ENCODE measurements at places on chromosomes 16 and 17. TPM values are rescaled to one million over a fixed set of nuclear protein-coding genes. Genes with fewer than 3 reads are reported as not detected.
A peak's percentile ranks its signal among the peaks of the same experiment; 100 is the strongest.

DNA sequence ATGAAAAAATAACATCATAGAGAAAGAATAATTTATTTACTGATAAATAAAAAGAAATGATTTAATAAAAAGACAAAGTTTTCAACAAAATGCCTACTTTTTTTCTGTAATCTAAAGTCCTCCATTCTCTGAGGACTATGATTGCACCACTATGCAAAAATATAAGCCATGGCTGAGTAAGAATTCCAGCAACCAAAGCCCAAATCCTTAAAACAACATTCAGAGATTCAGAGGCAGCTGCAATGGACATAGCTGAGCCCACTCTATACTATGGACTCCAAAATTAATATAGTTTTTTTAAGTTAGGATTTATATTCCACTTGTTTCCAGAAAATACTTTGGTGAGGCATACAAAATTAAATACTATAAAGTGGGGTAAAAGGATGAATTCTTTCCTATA is 169.5 kb upstream of the C17orf78 start:
- no peak for DNase-seq
- H3K4me3 ChIP-seq = no peak overlapping the region
- no peak overlapping the region for H3K27ac ChIP-seq

DNA sequence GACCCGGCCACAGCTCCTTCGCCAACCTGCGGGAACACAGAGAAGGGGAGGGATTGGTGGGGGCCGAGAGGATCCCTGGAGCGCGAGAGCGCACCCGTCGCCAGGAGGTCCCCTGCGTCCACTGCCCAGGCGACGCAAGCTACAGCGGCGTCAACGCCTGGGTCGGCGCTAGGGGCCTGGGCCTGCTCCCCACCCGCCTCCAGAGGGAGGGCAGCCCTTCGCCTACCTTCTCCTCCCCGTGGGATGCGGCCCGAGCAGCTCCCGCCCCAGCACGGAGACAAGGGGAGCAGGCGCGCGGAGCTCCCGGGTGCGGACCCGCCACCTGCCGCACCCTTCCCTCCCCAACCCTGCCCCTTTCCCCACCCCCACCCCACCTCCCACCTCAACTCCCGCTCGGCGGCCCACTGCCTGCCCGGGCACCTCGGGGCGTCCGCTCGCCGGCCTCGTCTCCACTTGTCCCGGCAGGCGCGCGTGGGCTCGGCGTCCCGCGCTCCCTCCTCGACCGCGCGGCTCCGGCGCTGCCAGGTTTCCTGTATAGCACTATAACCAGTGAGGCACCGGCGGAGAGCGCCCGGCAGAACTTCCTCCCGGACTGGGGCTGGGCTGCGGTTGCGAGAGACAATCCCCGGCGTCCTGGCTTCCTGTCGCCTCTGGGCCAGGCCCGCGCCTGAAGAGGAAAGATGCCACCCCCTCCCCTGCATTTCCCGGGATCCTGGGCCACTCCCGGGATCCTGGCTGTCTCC is 119.1 kb upstream of the SMURF2 start:
- no peak for DNase-seq
- no peaks in the 10 kb centered on the region for H3K27me3 ChIP-seq
- H3K4me3 ChIP-seq = no peak overlapping the region

Gene GRB7
- total RNA-seq = 21.2 TPM

Gene KREMEN2
- total RNA-seq = 3.6 TPM

Gene NPB
- 0.07 TPM for total RNA-seq

DNA sequence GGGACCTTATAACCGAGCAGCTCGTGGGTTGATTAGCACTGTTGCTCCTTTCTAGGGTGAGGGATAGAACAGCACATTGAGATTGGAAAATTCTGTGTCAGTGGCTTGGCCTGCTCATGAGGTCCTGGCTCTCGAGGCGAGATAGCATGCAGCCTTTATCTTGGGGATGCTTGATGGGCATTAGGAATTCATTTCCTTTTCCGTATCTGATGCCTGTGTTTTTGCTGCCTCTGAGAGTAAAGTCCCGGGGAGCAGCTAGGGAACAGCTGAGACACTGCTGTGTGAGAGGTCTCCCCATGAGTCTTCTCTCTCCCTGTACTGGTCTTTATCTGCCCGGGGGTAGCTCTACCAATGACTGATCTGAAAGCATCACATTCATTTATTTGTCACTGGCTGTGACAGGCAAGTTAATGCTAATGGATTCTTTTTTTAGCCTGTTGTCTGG is 14.5 kb downstream of the MSI2 start:
- no peak overlapping the region for H3K27ac ChIP-seq
- DNase-seq = no peak
- H3K4me1 ChIP-seq = no peaks in the 10 kb centered on the region

DNA sequence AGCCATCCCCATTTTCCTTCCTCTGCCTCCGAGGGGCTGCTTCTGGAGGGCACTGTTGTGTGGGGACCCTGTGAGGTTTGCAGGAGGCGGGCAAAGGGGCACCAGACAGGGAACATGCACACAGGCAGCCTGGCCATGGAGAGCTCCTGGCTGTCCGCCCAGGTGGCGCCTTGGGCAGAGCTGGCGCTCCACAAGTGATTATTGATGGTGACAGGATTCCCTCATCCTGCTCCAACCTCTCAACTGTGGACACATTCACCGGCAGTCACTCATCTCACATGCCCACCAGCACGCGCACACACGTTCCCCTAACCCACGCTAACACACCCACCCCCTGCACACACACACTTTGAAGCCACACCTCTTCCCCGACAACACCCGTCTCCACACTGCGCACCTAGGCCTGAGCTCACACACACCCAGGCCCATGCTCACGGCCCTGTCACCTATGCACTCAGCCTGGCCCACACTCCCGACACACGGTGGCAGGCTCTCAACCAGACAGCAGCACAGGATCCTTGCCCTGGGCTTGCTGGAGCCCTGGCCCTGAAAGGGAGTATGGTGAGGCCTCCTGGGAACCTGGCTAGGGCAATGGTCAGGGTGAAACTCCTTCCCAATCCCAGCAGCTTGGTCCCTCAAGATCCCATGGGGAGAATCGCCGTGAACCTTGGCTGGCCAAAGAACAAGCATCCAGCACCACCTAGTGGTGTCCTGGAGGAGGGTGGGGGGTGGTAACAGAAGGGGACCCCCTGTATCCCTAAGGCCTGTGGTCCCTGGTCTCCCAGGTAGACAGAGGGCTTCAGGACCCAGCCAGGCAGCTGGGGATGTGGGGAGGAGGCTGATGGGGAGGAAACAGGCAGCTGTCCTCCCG is 3.6 kb downstream of the PNMT start:
- H3K27ac ChIP-seq = no peak overlapping the region
- peaks cover 15% of the 10 kb centered on the region for H3K4me1 ChIP-seq
- H3K4me3 ChIP-seq = no peak overlapping the region

GRCh38 chr17:28133562-28133970 is 91.1 kb downstream of the NLK start:
- no peaks in the 10 kb centered on the region for H3K27me3 ChIP-seq
- no peaks in the 10 kb centered on the region for H3K36me3 ChIP-seq
- peak; percentile 66 for DNase-seq
- H3K4me3 ChIP-seq = no peak overlapping the region
- H3K4me1 ChIP-seq = peaks cover 12% of the 10 kb centered on the region

DNA sequence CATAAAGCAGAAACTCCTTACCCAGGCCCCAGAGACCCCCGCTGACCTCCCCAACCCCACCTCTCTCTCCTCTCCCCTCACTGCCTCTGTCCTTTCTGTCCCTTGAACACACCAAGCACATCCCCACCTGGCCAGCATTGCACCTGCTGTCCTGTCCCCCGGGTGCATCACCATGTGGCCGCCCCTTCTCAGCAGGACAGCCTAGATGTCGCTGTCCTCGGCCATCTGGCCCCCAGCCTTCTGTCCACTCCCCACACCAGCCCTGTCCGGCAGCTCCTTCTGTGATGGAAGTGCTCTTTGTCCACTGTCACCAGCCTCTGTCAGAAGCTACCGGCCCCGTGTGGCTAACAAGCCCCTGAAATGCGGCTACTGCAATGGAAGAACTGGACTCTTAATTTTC is 12.3 kb upstream of the MPRIP start:
- peaks cover 57% of the 10 kb centered on the region for H3K4me1 ChIP-seq
- no peak for DNase-seq
- H3K4me3 ChIP-seq = no peak overlapping the region
- no peaks in the 10 kb centered on the region for H3K27me3 ChIP-seq
- H3K27ac ChIP-seq = peak overlapping the region; percentile 13

DNA sequence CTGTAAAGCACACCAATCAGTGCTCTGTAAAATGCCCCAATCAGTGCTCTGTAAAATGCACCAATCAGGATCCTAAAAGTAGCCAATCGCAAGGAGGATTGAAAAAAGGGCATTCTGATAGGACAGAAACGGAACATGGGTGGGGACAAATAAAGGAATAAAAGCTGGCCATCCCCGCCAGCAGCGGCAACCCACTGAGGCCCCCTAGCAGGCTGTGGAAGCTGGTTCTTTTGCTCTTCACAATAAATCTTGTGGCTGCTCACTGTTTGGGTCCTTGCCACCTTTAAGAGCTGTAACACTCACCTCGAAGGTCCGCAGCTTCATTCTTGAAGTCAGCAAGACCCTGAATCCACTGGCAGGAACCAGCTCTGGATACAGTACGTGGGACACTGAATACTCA is 162.4 kb upstream of the TBX2 start:
- no peaks in the 10 kb centered on the region for H3K27me3 ChIP-seq
- no peak for DNase-seq
- no peaks in the 10 kb centered on the region for H3K4me1 ChIP-seq
- H3K27ac ChIP-seq = no peak overlapping the region

GRCh38 chr17:11999696-12000095 is 2.4 kb upstream of the ZNF18 start:
- H3K4me1 ChIP-seq = peaks cover 12% of the 10 kb centered on the region
- H3K36me3 ChIP-seq = no peaks in the 10 kb centered on the region
- H3K27me3 ChIP-seq = no peaks in the 10 kb centered on the region
- no peak overlapping the region for H3K4me3 ChIP-seq

- DNase-seq = no peak
- H3K4me1 ChIP-seq = no peaks in the 10 kb centered on the region
These were observed 14.9 kb downstream of the DHX38 start for GRCh38 chr16:72108353-72109102.

GRCh38 chr17:41583137-41584127 is 3.3 kb downstream of the KRT14 start:
- H3K4me1 ChIP-seq = peaks cover 21% of the 10 kb centered on the region
- no peak overlapping the region for H3K27ac ChIP-seq
- no peaks in the 10 kb centered on the region for H3K36me3 ChIP-seq

- H3K4me1 ChIP-seq = peaks cover 14% of the 10 kb centered on the region
- no peak overlapping the region for H3K27ac ChIP-seq
- no peak overlapping the region for H3K4me3 ChIP-seq
- DNase-seq = no peak
- H3K27me3 ChIP-seq = no peaks in the 10 kb centered on the region
These were observed 29.5 kb downstream of the PSMD12 start for GRCh38 chr17:67336859-67337258.

DNA sequence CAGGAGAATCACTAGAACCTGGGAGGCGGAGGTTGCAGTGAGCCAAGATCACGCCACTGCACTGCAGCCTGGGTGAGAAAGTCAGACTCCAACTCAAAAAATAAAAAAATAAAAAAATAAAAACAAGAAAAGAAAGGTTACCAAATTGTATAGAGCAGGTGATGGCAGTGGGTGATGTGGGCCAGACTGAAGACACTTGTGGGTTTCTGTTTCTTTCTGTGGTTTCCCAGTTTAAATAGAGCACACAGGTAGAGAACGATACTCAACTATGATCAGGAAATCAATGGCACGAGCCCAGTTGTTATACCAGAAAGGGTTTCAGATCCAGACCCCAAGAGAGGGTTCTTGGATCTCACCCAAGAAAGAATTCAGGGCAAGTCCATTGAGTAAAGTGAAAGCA is 32.6 kb downstream of the NUBP1 start:
- H3K4me3 ChIP-seq = no peak overlapping the region
- no peak for DNase-seq

- DNase-seq = no peak
- H3K27me3 ChIP-seq = no peaks in the 10 kb centered on the region
These were observed 44.4 kb downstream of the EEF2K start for GRCh38 chr16:22250522-22250921.

Gene SMG6
- total RNA-seq = 20.4 TPM

Gene IL4R
- total RNA-seq = 32.1 TPM

DNA sequence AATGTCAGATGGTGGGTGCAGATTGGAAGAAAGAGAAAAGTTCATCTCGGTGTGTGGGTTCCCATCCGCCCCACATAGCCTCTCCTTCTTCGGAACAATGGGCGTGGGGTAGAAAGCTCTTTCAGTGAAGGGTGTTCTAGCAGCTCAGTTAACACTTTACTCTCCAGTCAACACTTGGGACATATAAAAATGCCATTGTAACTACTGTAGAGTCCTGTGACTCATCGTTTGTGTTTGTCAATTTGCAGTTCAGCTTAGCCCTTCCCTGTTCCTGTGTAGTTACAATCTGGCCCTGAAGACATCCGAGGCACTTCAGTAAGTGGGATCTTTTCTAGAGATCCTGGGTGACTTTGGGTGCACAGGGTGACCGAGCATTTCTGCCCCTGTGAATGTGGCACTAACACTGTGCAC is 11.5 kb upstream of the CLEC18C start:
- H3K27ac ChIP-seq = peak overlapping the region; percentile 30
- H3K4me1 ChIP-seq = peaks cover 15% of the 10 kb centered on the region
- no peaks in the 10 kb centered on the region for H3K27me3 ChIP-seq
- H3K36me3 ChIP-seq = peaks cover 10% of the 10 kb centered on the region
- peak; percentile 90 for DNase-seq
- H3K4me3 ChIP-seq = peak overlapping the region; percentile 7

GRCh38 chr17:83090444-83091256 is 11.2 kb downstream of the METRNL start:
- no peak overlapping the region for H3K4me3 ChIP-seq
- no peak for DNase-seq
- no peaks in the 10 kb centered on the region for H3K27me3 ChIP-seq
- H3K36me3 ChIP-seq = no peaks in the 10 kb centered on the region
- H3K27ac ChIP-seq = no peak overlapping the region
